Lung (tissue), 17 donors: ENCODE measurements at places on chromosomes 12 and 14.

DNA sequence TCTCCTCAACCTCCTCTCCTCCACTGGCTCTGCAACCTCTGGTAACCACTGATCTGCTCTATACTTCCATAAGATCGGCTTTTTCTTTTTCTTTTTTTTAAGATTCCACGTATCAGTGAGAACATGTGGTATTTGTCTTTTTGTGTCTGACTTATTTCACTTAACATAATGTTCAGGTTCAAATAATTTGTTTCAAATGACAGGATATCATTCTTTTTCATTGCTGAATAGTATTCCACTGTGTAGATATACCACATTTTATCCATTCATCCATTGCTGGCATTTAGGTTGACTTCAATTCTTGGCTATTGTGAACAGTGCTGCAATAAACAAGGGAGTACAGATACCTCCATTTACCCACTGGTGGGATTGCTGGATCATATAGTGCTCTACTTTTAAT is 40.5 kb downstream of the NCKAP5L start:
- H3K4me3 ChIP-seq = no peak overlapping the region
- no peak for DNase-seq
- H3K4me1 ChIP-seq = peaks cover 11% of the 10 kb centered on the region
- H3K27me3 ChIP-seq = no peaks in the 10 kb centered on the region
- H3K36me3 ChIP-seq = peaks cover 6% of the 10 kb centered on the region
- H3K27ac ChIP-seq = no peak overlapping the region

DNA sequence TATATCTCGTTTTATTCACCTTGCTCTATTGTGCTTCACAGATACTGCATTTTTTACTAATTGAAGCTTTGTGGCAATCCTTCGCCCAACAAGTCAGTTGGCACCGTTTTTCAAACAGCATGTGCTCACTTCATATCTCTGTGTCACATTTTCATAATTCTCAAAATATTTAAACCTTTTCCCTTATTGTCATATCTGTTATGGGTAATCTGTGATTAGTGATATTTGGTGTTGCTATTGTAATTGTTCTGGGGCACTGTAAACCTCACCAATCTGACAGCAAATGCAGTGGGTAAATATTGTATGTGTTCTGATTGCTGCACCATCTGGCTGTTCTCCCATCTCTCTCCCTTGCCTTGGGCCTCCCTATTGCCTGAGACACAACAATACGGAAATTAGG is 191.3 kb downstream of the BTG1 start:
- H3K36me3 ChIP-seq = no peaks in the 10 kb centered on the region
- no peak overlapping the region for H3K4me3 ChIP-seq
- H3K27me3 ChIP-seq = no peaks in the 10 kb centered on the region
- DNase-seq = no peak

GRCh38 chr12:124311292-124312109 is 16.6 kb downstream of the RFLNA start:
- DNase-seq = no peak
- no peak overlapping the region for H3K27ac ChIP-seq
- H3K4me1 ChIP-seq = no peaks in the 10 kb centered on the region
- H3K36me3 ChIP-seq = no peaks in the 10 kb centered on the region
- no peak overlapping the region for H3K4me3 ChIP-seq
- no peaks in the 10 kb centered on the region for H3K27me3 ChIP-seq

- no peaks in the 10 kb centered on the region for H3K27me3 ChIP-seq
- peak overlapping the region; percentile 20 for H3K27ac ChIP-seq
- peak; percentile 29 for DNase-seq
- H3K36me3 ChIP-seq = no peaks in the 10 kb centered on the region
These were observed 63.5 kb downstream of the PELI2 start for GRCh38 chr14:56181681-56182085.

GRCh38 chr12:11886339-11886738 is 184.4 kb upstream of the BCL2L14 start:
- no peak overlapping the region for H3K27ac ChIP-seq
- H3K4me1 ChIP-seq = no peaks in the 10 kb centered on the region
- H3K36me3 ChIP-seq = peaks cover 14% of the 10 kb centered on the region
- H3K27me3 ChIP-seq = no peaks in the 10 kb centered on the region
- DNase-seq = no peak

DNA sequence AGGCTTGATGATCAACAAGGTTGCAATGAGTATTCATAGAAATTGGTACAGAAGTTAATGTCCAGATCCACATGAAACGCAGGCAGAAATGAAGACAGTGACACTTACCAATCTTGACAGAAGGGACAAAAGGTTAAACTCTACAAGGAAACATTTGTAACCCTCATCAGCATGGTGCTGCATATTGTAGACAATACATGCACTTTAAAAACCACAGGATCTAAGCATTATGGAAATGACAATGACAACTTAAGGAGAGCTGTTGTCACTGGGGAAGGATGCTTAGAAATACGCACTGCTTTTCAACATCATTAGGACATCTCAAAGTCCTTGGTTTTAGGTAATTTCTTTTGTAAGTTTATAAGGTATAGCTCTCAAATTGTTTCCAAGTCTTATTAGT is 130.6 kb downstream of the ATP23 start:
- H3K27ac ChIP-seq = no peak overlapping the region
- H3K27me3 ChIP-seq = no peaks in the 10 kb centered on the region
- no peak overlapping the region for H3K4me3 ChIP-seq

DNA sequence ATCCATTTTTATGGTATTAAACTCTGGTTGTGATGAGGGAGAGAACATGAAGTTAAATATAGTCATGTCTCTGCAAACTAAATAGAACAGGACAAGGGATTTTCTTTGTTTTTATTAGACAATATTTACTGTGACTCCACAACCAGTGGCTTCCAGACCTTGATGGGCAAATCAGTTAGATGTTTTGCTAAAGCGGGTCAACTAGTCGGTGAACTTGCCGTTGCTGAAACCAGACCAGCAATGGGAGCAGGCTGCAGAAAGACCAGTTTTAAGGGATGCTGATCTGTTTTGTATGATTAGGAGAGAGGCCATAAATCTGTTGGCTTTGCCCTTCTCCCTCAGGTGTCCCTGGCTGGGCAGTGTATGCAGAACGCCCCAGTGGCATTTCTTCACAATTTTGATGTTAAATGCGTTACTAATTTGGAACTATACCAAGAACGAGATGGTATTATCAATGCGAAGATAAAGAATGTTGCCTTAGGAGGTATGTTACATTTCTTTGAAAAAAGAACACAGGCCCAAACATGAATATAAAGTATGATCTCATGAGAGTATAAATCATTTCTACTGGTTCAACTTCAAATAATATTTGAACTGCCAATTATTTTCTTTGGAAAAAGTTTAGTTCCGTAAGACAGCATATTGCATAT is 19.4 kb downstream of the TCTN2 start:
- H3K4me1 ChIP-seq = no peaks in the 10 kb centered on the region
- DNase-seq = no peak

DNA sequence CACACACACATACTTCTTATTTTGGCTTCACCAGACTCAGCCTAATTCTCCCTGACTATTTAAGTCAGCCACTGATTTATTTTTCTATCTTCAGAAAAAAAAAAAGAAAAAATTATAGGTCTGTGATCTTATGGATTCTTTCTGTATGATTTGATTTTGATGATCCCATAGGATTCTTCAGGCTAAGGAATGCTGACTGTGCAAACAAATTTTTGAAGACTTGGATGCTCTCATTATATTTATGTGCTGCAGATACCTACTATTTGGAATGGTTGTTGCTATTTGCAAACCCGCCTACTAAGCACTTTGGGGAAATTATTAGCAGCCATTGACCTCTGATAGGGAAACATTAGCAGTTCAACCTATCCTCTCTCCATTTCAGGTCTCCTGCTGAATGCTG is 4.0 kb upstream of the ANO4 start:
- no peak overlapping the region for H3K4me3 ChIP-seq
- peaks cover 14% of the 10 kb centered on the region for H3K27me3 ChIP-seq
- DNase-seq = no peak
- H3K27ac ChIP-seq = no peak overlapping the region
- no peaks in the 10 kb centered on the region for H3K36me3 ChIP-seq

DNA sequence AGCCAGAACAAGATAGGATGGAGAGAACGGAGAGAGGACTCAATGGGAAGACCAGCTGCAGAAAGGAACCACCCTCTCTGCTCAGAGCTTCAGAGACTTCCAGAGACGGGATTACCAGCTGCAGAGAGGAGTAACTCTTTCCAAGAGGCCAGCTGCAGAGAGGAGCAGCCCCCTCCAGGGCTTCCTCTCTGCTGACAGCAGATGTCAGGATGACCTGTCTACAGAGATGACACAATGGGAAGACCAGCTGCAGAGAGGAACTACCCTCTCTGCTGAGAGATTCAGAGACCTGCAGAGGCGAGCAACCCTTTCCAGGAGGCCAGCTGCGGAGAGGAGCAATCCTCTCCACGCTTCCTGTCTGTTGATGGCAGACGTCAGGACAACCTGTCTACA is 61.8 kb downstream of the KLRG1 start:
- H3K4me3 ChIP-seq = no peak overlapping the region
- no peaks in the 10 kb centered on the region for H3K27me3 ChIP-seq
- no peaks in the 10 kb centered on the region for H3K36me3 ChIP-seq
- no peak overlapping the region for H3K27ac ChIP-seq
- DNase-seq = no peak

- H3K27ac ChIP-seq = peak overlapping the region; percentile 75
- no peaks in the 10 kb centered on the region for H3K27me3 ChIP-seq
- H3K4me1 ChIP-seq = peaks cover 21% of the 10 kb centered on the region
- peaks cover 9% of the 10 kb centered on the region for H3K36me3 ChIP-seq
- H3K4me3 ChIP-seq = no peak overlapping the region
These were observed 1.2 kb upstream of the RAN start for GRCh38 chr12:130870442-130871285.

DNA sequence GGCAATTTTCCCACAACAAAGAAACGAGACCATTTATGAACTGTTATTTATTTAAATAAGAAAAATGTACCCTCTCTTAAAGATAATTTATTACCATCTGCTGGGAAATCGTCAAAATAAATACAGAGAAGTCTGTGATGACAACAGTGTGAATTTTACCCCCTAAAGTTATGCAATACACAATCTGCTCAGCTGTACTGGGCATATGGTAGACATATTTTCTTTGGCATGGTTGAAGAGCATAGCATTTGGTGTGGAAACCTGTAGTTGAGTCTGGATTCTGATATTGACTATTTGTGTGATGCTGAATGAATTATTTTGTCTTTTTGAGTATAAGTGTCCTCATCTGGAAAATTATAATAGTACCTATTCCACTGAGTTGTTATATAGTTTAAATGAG is 60.0 kb downstream of the CFAP54 start:
- no peaks in the 10 kb centered on the region for H3K4me1 ChIP-seq
- no peaks in the 10 kb centered on the region for H3K36me3 ChIP-seq
